Activated CD4-positive, alpha-beta T cell treated with anti-CD3 and anti-CD28 coated beads, Interleukin-2, amount 50 U/mL, for 24 hours (primary cell): ENCODE measurements at places on chromosomes 7 and 10.

DNA sequence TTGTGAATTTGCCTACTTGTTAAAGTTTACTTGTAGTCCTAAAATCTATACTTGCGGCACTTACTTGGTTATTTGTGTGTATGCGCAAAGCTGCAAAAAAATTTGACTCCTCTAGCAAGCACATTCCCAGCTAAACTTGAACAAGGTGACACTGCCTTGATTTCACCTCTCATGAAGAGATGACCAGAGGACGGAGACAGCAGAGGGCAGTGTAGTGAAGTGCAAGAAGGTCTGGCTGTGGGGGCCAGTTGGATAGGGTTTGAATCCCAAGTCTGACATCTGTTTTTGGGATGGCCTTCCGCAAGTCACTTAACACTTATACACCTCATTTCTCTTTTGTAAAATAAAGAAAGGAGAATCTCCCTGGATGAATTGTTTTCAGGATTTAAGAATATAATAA, 15.7 kb downstream of the SLK start:
- DNase-seq: no peak

GRCh38 chr7:5430612-5430947, 6.9 kb upstream of the TNRC18 start:
- no peak for DNase-seq

DNA sequence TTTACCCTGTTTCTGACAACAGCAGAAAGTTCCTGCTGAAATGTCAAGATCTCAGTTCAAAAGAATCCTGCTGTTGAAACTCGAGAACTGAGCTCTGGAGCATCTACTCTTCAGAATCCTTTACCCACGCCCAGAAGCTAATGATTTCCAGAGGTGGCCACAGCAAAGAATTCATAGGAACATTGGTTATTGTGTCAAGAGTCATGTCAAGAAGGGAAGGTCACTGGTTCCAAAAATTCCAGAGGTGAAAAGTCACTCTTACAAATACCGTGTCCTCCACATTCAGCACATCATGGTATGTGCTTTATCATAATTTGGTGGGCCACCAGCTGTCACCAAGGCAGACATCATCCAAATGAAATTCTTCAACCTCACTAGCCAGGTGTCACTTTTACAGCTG, 394.4 kb upstream of the NPVF start:
- no peak for DNase-seq

DNA sequence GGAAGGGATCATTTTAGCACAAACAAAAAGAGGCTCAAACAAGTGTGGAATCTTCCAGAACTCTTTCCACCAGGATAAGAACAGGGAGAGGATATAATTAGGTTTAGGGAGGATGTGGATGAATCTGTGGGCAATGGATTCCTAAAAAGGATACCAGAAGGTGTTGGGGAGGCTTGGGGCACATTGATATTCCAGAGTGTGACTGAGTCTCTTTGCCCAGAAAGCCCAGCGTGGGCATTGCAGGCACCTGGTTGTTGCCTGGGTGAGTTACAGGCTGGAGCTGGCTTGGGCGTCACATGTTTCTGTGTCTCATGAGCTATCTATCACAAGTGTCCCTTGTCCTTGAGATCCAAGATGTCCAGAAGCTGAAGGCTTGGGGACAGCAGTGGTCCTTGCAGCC, 3.3 kb downstream of the COL26A1 start:
- DNase-seq: no peak

- no peak for DNase-seq
Measured at GRCh38 chr7:131501930-131502685, 54.3 kb downstream of the PODXL start.

GRCh38 chr10:45513551-45513950, 139.5 kb downstream of the ALOX5 start:
- DNase-seq: no peak

DNA sequence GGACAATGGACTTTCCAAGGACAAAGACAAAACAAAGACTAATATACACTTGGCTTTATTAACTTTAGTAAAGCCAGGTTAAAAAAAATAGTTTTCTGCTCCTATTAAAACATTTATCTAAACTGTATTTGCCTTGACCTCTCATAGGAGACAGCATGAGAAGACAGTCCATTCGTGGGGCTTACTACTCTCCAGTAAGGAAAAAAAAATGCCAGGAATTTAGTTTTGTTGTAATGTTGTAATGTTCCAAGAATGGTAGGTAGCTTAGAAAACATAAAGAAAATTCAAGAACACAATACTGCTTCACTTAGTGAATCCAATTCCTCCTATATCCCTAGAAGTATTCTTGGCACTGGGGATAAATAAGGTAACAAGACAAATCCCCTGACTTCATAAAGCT, 81.7 kb downstream of the KMT2C start:
- no peak for DNase-seq

- no peak for DNase-seq
Measured at GRCh38 chr7:26954951-26955350, 90.6 kb upstream of the SKAP2 start.

GRCh38 chr10:95513008-95513589, 48.1 kb downstream of the SORBS1 start:
- DNase-seq: no peak

DNA sequence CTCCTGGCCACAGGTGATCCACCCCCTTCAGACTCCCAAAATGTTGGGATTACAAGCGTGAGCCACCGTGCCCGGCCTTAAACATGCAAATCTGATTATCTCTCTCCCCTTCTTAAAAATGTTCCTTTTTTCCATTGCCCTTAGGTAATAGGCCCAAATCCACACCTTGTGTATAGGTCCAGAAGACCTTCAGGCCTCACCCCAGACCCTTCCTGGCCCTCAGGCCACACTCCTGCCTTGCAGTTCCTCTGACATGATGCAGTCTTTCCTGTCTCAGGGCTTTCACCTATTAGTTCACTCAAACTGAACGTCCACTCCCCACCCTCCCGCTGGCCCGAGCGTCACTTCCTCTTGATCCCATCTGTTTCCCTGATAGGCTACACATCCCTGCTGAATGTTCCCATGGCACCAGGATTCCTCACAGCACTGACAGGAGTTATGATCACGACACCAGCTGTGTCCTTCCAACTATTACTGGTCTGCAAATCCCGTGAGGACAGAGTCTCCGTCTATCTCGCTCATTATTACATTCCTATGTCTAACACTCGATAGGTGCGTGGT, 46.4 kb downstream of the DENND2A start:
- no peak for DNase-seq

DNA sequence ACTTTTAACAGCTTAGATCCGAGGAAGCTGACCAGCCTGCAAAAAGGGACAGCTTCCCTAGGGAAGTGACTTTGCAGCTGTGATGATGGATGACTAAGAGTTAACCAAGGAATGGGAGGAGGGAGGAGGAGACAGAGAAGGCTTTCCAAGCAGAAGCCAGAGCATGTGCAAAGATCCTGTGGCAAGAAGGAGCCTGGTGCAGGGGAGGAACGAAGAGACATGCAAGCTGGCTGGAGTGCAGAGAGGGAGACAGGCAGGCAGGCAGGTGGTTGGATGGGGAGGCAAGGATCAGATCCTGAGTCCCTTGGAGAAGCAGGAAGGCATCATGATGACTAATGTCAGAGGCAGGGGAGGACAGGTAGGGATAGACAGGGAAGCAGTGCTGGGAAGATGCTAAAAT, 148.8 kb downstream of the PFKFB3 start:
- DNase-seq: no peak

- no peak for DNase-seq
Measured at GRCh38 chr10:13701157-13701919, 114.6 kb downstream of the PRPF18 start.

DNA sequence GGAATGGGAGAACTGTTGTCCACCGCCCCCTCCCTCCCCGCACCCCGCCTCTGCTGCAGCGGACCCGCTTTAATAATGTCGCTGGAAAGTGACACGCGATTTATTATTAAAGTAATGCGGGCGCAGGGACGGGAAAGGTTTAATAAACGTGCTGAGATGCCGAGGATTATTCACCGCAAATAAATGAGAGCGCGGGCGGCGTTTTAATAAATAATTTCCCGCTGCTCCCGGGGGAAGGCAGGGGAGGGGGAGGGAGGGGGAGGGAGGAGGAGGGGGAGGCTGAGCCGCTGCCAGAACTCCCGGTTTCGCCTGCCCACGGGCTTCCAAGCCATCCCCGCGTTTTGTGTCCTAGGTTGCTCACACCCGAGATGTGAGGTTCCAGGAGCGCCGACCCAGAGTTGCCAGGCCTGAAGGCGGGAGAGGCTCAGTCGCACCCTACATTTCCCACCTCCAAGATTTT, 5.1 kb downstream of the KAZALD1 start:
- DNase-seq: no peak

DNA sequence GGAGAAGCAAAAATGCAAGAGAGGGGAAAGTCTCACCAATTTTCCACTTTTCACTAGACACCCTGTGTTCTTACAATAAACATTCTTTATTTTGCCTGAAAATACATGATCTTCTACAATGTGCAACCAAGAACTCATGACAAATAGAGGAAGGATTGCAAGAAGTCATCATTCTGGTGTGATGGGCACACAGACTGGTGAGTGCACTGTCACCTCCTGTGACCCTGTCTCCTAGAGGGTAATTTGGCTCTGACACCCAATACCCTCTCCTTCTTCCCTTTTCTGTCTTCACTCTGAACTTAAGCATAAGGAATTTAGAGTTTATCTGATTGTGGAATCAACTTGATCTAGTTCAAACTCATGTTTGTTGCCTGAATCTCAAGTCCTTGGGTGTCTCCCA, 153.7 kb downstream of the SH2D4B start:
- no peak for DNase-seq

- DNase-seq: no peak
Measured at GRCh38 chr10:24383681-24384106, 174.8 kb downstream of the KIAA1217 start.

- no peak for DNase-seq
Measured at GRCh38 chr7:94039368-94040035, 35.3 kb upstream of the BET1 start.

DNA sequence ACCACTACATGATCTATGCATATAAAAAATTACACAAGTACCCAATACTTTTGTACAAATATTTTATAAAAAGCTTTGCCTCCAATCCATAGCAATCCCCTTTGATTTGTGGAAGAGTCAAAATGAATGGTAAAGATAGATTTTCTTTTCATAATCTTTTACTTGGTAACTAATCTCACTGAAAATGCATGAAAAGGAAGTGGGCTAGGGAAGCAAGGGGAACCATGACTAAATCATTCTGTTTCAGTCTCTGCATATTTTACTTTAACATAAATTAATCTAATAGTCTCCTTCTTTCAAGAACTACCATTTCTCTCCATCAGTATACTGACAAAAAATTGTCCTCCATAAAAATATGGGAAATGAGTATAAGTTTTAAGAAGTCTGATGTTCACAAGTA, 96.9 kb downstream of the TES start:
- DNase-seq: no peak

GRCh38 chr7:134709197-134709596, 62.5 kb downstream of the BPGM start:
- DNase-seq: no peak

DNA sequence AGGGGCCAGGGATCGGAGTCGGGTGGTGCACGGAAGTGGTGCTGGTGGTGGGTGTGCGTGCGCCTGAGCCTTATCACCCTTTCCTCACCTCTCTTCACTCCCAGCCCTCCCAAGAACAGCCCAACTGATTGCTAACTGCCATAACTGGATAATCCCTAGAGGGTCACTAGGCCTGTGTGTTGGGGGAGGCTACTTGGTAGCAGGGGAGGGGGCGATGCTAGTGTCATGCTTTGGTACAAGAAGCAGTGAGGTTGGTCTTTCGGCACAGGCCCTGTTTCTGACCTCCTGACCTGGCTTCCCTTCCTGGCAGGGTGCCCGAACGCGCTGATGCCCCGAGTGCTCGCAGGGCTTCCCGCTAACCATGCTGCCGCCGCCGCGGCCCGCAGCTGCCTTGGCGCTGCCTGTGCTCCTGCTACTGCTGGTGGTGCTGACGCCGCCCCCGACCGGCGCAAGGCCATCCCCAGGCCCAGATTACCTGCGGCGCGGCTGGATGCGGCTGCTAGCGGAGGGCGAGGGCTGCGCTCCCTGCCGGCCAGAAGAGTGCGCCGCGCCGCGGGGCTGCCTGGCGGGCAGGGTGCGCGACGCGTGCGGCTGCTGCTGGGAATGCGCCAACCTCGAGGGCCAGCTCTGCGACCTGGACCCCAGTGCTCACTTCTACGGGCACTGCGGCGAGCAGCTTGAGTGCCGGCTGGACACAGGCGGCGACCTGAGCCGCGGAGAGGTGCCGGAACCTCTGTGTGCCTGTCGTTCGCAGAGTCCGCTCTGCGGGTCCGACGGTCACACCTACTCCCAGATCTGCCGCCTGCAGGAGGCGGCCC, 652 bp downstream of the KAZALD1 start:
- DNase-seq: peak; percentile 23

- DNase-seq: no peak
Measured at GRCh38 chr10:24287559-24288195, 78.7 kb downstream of the KIAA1217 start.
